ENCODE measurements at places on chromosomes 12 and 14.

DNA sequence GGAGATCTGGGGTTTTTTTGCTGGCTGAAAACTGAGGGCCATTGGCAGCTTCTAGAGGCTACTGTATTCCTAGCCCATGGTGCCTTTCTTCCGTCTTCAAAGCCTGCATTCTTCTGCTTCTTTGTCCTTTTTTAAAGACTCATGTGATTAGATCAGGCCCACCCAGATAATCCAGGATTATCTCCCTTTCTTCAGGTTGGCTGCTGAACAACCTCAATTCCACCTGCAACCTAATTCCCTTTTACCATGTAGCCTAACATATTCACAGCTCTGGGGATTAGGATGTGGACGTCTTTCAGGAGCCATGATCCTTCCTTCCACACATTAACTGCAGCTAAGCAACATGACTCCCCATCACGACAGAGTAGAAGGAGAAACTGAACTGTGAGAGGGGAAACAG is 985.5 kb downstream of the DIO2 start:
- no peak for DNase-seq

DNA sequence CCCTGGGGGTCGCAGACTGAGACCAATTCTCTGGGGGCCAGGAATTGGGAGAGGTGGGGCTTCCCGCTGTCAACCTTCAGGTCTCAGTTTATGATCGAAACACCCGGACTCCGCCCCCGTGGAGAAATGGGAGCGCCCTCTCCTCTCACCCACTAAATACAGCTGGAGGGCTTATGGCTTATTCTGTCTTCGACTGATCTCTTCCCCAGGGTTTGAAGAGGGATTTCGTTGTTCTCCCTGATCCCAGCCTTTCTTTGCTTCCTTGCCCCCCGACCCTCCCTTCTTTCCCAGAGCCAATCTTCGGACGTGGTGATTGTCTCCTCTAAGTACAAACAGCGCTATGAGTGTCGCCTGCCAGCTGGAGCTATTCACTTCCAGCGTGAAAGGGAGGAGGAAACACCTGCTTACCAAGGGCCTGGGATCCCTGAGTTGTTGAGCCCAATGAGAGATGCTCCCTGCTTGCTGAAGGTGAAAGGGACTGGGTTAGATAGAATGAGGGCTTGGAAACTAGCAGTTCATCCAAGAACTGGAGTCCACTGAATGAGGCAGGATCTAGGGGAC is 607 bp downstream of the OS9 start:
- no peak for DNase-seq

DNA sequence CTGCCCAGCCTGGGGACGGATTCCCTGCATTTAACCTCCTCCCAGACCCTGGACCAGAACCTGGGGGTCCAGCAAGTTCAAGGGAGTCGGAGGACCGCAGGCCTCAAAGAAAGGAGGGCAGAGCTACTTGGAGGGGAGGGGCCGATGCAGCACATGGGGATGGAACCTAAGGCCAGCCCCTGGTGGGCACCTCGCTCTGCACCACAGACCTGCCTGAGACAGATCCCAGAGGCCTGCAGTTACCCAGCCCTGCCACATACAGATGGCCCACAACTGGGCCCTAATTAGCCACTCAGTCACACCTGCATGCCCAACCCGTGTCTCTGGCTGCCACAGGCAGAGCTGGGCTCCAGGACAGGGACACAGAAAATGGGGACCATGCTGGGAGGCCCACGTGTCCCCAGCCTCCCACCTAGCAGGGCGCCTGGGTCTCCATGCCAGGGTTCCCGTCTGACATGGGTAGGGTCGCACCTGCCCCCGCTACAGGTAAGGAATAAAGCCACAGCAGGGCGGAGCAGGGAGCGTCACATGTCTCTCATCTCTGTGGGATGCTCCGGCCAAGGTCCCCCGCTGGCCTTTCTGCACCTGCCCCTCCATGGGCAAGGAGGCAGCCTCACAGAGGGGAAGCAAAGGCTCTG is 16.7 kb downstream of the AKT1 start:
- no peak for DNase-seq

- no peak for DNase-seq
Measured at GRCh38 chr12:47158792-47159191, 79.0 kb upstream of the AMIGO2 start.

DNA sequence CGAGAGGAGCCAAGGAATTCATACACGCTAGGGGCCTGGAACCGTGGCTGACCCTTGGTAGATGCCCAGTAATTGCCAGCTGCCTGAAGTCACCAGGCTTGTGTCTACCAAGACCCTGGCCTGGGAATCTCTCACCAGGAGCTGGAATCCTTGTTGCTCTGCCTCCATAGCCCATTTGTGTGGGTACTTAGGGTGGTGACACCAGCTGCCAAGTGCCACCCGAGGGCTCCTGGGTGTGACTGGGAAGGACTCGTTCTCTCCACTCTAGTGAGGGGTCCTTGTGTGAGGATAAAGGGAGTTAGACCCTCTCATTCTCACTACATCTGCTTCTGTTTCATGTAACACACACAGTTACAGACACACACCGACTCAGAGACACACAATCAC is 17.9 kb downstream of the SERPINA1 start:
- DNase-seq: no peak

GRCh38 chr12:38771871-38772270 is 133.5 kb downstream of the CPNE8 start:
- DNase-seq: no peak

- DNase-seq: no peak
Measured at GRCh38 chr14:104132981-104133380, 5.4 kb upstream of the KIF26A start.

- no peak for DNase-seq
Measured at GRCh38 chr12:85275374-85275773, 4.6 kb upstream of the ALX1 start.

- DNase-seq: no peak
Measured at GRCh38 chr14:62158779-62159178, 396.6 kb downstream of the SNAPC1 start.

DNA sequence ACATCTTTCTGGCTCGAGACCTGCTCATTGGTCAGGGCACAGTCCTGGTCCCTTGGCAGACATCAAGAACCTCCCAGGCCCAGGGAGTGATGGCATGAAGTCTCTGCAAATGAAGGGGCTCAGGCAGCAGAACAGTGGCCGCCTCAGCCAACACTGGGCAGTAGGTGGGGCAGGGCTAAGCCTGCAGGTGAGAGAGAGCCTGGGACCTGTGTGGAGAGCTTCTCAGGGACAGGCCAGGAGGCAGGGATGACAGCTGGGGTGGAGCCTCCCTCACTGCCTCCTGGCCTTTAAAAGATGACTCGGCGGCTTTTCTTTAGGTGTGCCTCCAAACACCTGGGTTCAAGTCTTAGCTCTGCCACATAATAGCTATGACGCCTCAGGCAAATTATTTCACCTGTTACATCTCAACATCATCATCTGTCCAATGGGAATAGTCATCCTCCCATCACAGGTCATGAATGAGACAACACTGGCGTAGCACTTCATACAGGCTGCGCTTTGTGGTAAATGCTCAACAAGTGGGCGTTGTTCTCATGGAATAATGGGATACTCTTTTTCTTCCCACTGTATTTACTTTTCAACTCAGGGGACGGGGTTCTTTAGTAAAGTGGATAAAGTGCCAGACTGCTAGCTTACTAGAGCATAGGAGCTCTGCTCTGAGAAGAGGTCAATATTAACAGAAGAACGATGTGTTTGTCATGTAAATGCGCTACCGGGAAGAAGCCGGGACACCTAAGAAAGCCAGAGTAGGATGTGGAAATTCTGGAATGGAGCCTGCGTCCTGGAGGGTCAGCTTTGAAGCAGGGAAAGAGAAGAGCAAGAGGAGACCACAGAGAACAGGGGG is 277.4 kb downstream of the FOXN3 start:
- no peak for DNase-seq

DNA sequence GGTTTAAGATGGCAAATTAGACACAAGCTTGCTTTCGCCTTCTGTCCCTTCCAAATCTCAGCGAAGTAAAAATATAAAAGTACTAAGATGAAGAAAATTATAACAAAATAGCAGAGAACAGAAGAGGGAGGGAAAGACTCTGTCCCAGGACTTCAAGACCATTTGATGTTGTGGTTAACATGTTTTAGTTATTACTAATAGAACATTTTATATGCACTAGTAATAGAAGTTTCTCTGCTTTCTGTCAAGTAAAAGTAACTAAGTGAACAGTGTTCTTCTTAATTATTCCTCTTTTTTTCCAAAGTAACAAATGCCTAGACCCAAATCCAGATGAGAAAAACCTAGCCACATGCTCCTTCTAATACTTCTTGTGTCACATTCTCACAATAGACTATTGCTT is 85.1 kb upstream of the DAAM1 start:
- DNase-seq: no peak

GRCh38 chr12:121800694-121801594 is 2.9 kb upstream of the SETD1B start:
- peak; percentile 85 for DNase-seq

- DNase-seq: no peak
Measured at GRCh38 chr12:24172031-24172772, 222.7 kb upstream of the SOX5 start.

DNA sequence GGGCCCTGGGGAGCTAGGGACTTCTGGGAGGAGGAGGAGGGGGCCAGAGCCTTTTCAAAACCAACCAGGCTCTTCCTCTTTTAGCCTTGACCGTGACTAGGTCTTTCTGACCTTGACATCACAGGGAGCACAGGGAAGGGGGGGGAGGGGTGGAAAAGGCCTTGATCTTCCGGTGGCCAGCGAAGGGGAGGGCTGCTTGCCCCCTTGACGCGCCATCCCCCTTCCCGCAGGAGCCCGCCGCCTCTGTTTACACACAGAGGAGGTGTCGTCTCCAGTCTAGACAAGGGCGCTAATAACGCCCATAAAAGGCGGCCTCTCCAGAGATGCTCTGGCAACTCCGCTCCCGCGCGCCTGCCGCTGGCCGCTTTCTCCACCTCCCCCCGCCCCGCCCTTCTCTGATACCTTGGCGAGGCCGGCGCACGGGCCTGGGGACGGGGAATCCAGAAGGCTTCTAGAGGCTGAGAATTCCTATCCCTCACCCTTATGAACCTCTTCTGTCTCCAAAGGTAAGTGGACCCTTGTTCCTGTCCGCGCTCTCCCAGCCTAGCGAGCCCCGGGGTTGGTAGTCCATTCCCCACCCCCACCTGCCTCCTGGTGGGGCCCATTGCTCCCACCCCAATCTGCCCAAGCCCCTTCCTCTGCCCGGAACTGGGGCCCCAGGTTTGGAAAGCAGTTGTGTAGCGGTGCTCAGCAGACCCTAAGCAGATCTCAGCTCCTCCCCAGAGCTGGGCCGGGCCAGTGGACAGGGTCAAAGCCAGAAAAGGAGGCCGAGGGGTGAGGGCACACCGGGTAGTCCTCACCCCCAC is 4.9 kb upstream of the HOXC12 start:
- DNase-seq: no peak

- no peak for DNase-seq
Measured at GRCh38 chr12:73598626-73599025, 939.0 kb upstream of the ATXN7L3B start.

DNA sequence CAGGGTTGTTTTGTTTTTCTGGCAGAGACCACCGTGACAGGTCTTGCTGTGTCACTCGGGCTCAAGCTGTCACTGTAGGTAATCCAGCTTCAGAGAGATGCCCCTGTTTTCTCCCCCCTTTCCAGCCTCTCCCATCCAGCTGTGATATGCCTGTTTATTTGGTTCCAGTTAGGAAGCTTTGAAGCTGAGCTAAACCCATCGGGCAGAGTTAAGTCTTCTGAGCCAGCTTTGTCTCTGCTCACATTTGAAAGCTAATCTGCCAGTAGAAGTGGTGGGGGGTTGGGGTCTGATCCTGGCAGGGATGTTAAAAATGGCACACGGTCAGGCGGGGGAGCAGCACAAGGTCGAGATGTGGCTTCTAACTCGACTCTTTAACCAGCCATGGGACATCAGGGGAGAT is 130.0 kb downstream of the TSPAN9 start:
- DNase-seq: no peak

DNA sequence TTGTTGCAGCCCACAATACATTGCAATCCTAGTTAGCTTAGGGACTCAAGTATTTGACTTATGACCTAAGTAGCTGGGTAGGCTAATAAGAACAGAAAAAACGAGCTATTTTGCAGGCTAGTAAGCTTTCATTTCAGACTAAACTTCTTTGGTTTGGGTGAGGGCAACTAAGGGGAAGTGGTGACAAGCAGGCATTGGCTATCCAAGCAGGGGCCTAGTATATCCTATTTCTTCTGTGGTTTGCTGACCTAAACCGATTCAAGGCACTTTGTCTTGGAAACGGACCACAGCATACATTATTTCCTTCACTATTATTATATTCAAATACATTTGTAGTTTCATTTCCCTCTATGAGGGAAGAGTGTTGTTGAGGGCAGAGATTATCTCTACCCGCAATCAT is 21.6 kb upstream of the SLC5A8 start:
- no peak for DNase-seq

- DNase-seq: no peak
Measured at GRCh38 chr14:23006188-23006534, 3.8 kb downstream of the C14orf93 start.

GRCh38 chr14:64502887-64503433 is 678 bp downstream of the ZBTB25 start:
- DNase-seq: peak; percentile 81

- DNase-seq: no peak
Measured at GRCh38 chr14:91346838-91347173, 70.8 kb downstream of the CCDC88C start.

DNA sequence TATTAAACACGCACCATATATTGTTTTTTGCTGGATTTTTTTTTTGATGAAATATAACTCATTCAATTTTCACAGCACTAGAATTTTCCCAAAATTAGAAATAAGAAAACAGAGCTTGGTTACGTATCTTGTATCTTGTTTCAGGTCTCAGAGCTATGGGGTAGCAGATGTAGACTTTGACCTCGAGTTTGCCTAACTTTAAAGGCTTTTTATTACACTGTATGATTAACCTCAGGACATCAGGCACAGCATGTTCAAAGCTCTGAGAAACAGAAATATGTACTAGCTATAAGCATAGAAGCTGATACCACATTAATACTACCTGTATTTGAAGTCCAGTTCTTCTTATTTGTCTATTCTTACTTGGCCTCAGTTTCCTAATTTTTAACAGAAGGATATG is 171.9 kb upstream of the KITLG start:
- no peak for DNase-seq

GRCh38 chr12:85963326-85963725 is 89.2 kb downstream of the NTS start:
- no peak for DNase-seq

DNA sequence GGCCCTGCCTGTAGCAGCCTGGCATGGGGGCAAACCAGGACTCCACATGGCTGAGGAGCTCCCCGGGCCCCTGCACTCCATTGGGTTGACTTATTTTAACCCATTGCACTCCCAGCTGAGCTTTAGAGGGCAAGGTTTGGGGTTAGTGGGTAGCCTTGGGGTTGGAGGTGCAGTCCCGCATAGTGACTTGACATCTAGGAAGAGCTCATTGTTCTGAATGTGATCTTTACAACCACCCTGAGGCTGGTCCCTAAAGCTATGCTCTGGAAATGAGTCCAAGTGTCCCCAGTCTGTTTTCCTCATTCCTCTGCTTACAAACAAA is 36.4 kb downstream of the NFKBIA start:
- DNase-seq: no peak
